ENCODE measurements at places on chromosomes 5 and 9.

DNA sequence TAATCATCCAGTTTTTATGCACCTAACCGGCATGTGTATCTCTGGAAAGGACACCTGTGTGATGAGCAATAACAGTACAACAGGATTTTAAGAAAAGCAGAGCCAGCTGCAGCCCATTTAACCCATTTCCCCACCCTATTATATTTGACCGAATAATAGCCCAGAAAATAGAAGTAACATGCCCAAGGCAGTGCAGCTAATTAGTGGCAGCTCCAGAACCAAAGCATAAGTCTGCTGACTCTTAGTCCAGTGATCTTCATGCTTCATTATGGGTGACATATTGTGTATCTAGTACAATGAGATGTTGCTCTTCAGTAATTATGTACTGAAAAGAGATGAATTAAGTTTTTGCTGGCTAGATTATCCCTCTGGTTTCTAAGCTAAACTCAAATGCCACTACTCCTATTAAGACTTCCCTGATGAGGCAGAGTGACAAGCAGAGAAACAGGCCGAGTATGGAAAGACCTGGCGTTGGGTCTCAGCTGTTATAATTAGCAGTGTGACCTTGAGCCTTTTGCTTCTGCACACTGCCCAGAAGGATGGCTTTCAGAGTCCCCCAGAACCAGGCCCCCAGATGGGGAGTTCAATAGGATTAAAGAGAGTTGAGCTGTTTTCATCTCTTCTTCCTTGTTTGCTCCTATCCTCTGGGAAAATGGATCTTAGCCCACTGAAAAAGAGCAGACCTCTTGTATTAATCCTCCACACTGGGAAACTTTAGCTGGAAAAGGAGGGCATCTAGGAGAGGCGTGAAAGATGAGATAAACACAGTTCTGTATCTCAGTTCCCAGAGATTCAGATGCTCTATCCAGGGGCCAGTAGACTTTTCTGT is 10.8 kb upstream of the C1QTNF3 start:
- no peak for DNase-seq

DNA sequence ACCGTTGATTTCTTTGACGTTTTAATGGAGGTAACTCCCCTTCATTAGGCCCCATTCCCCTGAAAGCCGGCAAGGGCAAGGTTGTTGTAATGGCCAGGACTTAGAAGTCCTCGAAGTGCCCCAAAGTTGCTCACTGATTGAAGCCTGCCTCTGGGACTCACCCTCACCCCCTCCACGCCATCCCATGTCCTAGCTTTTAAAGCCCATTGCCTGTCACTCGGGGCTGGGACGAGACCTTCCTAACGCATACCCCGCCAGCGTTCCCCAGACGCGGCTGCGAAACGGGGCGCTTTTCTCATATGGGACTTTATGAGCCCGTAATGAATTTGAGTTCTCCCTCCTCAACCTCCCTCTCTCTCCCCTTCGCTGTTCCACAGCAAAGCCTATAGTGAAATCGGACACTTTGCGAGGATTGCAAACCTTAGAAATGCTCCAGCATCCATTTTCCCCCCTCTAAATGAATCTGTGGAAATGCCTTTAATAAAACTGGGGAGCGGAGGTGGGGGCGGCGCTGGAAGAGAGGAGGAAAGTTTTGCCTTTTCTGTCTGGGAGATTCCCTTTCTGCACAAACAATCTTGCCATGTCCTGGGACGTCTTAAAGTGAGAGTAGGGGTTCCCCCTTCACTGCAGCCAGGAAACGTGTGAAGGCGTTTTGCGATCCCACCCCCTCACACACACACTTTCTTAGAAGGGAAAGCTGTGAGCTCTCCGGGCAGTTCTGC is 1.5 kb downstream of the PAPPA start:
- no peak for DNase-seq

DNA sequence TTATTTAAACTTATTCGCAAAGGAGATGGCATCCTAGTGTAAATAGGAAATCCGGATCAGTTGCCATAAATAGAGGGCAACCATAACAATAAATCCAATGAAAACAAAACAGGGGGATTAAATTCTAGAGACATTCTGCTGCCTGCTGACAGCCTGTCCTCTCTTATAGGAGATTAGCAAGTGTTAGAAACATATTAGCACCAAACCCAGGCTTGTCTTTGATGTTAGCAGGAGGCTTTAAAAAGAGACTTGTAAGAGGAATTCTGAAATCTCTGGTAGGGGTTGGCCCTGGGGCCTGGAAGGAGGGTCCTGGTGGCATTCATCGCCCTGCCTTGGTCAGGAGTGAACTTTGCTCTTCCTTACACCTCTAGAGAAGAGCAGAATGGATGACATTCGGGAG is 21.6 kb downstream of the NDST1 start:
- DNase-seq, result no peak

DNA sequence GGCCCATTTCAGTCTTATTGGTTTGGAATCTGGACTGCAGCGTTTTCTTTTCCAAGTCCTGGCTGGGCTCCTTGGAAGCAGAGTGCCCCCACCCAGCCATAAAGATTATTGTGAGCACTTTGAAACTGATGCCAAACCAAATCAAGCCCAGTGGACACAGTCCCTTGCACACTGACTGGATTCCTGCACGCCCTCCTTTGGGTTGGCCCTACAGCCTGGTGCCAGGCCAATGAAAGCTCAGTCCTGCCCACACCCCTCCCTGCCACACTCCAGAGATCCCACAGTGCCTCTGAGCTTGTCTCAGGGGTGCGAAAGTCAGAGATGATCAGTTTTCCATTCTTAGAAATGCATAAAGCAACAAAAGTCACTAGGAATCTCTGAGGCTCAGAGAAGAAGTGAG is 181.9 kb downstream of the CETN3 start:
- no peak for DNase-seq

DNA sequence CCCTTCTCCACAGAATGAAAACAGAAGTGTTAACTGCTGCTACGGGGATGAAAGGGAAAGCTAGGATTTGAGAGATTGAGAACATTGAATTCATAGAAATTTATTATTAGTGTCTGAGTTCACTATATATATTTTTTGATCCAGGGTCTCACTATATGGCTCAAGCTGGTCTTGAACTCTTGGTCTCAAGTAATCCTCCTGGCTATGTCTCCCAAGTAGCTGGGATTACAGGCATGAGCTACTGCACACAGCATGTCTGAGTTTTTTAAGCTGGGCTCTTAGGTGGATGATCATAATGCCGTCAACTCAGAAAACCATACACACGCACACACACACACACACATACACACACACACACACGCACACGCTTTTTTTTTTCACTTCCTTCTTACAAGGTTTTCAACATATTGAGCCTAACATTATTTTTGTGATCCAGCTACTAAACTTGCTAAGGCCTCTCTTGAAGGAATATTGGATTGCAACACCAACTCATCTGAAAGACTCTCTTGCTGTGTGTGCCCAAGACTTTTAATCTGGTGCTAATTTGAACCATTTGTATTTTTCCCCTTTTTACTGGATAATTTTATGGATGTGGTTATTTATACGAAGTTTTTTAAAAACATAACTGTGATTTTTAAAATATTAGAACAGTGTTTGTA is 1045.4 kb downstream of the DTWD2 start:
- DNase-seq, result no peak

- no peak for DNase-seq
Observed at GRCh38 chr9:23322392-23322791, 503.6 kb downstream of the ELAVL2 start.

DNA sequence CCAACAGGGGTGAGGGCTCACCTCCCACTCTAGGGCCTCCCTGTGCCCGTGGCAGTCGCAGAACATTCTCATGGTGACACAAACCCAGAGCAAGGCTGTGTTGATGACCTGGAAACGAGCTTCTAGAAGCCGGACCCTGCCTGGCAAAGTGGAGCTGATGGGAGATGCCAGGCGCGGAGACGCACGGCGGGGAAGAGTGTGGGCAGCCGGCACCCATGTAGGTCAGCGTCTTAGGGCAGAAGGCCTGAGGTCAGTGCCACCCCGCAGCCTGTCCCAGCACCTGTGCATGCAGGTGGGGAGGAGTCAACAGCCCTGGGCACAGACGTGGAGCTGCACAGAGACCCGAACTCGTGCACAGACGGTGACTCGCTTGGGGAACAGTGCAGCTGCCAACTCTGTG is 5.4 kb downstream of the SLC6A18 start:
- no peak for DNase-seq

DNA sequence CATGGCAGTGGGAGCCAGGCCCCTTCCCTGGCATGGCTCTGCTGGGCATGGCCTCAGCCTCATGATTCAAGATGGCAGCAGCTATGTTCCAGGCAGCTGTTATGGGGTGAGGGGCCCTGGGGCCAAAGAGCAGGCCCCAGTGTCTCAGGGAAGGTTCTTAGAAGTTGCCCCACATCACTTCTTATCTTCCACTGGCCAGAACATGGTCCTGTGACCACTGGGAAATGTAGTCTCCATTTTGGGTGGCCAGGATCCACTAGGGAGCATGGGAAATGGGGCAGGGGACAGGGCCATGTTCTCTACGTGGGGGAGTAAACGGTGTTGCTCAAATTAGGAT is 18.3 kb downstream of the SUSD3 start:
- no peak for DNase-seq

GRCh38 chr5:72125941-72126620 is 18.8 kb downstream of the MAP1B start:
- no peak for DNase-seq

GRCh38 chr5:119168401-119168800 is 97.5 kb downstream of the DMXL1 start:
- DNase-seq, result no peak

DNA sequence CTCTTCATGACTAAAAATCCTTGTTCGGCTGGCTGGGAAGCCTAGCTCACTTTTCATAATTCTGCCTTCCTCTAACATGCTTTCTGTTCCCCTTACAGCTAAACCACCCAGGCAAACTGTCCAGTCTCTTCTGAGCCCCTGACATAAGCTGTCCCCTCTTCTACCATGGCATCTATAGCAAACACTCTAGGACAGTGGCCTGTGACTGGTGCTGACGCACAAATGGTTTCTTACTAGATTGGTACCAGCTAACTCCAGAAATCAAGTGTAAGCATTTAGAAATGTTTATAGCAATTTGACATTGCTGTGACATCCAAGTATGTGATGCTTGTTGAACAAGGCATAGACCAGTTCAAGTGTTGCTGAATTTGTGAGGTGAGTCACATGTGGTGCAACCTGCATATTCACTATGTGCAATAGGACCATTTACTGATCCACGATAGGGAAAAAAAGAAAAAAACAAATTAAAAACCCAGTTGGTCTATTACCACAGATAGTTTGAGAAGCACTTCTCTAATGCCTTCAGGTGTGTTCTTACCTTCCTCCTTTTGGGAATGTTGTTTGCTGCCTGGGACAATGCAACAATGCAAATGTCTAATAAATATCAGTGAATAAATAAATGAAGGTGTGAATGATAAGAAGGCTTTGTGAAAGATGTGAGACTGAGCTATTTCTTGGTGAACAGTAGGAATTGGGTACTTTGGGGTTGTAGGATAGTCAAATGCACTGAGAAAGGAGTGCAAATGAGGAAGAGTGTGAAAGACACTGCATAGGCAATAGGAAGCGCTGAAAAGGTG is 22.4 kb downstream of the ELOVL7 start:
- no peak for DNase-seq

DNA sequence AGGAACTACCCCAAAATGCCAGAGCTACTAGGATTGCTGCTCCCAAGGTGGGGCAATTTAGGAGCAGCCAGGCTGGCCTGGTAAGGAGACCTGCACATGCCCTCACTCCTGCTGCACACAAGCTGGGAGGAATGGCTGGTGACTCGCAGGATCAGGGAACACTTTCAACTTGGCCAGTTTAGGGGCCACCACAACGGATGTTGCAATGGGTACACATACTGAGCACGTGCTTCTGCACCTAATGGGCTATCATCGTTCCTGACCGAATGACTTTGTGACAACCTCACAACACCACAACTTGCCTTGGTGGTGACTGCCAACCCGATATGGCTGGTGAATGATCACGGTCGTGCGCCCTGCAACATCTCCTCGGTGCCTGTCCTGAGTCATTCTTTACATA is 172.0 kb downstream of the ROR2 start:
- DNase-seq, result no peak

DNA sequence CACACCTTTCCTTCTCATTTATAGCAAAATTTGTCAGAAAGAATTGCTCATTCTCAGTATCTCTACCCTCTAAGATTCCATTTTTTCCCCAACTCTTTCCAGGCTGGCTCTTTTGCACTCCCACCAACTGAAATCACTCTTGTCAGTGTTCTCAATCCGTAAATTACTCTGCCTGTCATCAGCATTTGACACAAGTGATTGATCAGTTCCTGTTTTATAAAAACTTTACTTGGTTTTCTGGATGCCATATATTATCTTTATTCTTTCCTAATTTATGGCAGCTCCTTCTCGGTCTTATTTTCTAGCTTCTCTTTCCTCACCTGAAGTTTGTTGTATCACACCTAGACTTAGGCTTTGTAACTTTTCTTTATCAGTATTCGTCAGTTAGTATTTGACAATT is 16.4 kb downstream of the DENND4C start:
- DNase-seq, result no peak

- DNase-seq, result no peak
Observed at GRCh38 chr5:98258939-98259338, 514.5 kb upstream of the RGMB start.

DNA sequence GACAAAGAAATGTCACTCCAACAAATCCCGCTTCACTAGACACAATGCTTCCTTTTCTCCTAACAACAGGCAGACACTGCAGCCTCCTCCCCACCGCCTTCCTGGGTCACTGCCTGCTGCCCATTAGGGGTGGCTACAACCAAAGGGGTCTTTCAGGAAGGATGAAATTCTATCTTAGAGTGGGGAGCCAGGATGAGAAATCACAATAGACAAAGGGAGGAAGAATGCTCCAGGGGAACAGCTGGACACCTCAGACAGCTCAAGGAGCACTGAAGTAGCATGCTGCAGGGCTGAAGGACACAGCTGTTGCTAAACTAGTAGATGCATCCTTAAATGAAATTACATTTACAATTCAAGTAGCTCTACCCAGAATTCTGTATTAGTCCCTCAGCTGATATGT is 54.2 kb downstream of the PRELID2 start:
- DNase-seq, result no peak

DNA sequence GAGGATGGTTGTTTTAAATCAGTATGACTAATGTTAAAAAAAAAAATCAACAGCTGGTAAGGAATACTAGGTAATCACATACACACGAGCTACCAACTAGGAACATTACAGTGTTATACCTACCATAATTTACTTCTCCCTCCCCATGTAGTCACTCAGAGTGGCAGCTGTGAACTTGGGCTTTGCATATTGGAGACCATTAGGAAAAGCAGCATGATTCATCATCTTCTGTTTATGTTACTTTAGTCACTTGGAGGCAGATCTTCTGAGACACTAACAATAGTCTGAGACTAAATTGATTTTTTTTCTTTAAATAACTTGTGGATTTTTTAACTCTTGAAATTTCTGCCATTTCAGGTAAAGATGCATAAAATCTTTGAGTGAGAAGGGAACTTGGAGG is 141.5 kb upstream of the NR4A3 start:
- no peak for DNase-seq

GRCh38 chr5:128155776-128156175 is 72.2 kb downstream of the SLC12A2 start:
- DNase-seq, result no peak

GRCh38 chr5:65021527-65022226 is 252.9 kb downstream of the CWC27 start:
- no peak for DNase-seq

- DNase-seq, result no peak
Observed at GRCh38 chr9:83424831-83425230, 113.4 kb downstream of the FRMD3 start.
